Activated T-cell treated with anti-CD3 and anti-CD28 coated beads, Interleukin-2, amount 50 U/mL, for 24 hours (primary cell): ENCODE measurements at places on chromosomes 7 and 10.
A peak's percentile ranks its signal among the peaks of the same experiment; 100 is the strongest.

DNA sequence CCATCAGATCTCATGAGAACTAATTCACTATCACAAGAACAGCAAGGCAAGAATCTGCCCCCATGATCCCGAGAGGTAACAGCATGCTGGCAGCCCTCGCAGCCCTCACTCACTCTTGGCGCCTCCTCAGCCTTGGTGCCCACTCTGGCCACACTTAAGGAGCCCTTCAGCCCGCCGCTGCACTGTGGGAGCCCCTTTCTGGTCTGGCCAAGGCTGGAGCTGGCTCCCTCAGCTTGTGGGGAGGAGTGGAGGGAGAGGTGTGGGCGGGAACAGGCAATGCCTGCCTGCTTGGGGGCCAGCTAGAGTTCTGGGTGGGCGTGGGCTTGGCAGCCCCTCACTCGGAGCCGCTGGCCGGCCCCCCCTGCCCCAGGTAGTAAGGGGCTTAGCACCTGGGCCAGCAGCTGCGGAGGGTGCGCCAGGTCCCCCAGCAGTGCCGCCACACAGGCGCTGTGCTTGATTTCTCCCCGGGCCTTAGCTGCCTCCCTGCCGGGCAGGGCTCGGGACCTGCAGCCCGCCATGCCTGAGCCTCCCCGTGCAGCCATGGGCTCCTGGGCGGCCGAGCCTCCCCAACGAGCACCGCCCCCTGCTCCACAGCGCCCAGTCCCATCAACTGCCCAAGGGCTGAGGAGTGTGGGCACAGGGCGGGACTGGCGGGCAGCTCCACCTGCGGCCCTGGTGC is 24.0 kb upstream of the ZNF438 start:
- DNase-seq, result no peak

DNA sequence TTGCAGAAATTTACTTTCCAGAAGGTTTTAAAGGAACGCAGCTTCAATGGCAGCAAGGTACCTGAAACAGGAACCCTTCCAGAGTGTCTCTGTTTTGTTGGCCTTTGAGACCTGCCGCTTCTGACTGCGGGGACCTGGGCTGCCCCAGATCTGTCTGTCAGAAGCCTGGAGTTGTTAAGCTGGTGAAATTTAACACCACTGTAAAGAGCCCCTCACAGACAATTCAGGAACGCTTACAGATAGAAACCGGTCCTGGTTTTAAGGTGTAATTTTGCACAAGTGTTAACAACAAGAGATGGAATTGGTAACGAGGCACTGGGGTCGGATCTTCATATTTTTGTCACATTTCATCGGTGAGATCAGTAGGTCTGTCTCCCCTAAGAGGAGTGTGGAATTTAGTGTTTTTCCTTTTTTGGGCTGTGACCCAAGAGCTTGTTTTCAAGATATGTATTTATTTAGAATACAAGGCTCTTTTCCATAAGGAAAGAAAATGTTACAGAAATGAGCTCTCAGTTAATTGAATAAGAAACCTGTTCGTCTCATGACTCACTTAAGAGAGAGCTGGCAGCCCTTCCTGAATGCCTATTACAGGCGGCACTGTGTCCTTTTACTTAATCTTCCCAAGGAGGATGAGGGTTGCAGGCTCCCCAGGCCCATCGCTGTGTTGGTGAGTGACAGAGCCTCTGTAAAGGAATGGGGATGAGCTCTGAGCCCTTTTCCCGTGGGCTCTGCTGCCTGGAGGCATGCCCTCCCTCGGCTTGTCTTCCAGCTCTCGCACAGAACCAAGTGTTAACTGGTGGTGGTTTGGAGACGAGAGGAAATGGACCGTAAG is 168.7 kb downstream of the CUX1 start:
- DNase-seq, result no peak

DNA sequence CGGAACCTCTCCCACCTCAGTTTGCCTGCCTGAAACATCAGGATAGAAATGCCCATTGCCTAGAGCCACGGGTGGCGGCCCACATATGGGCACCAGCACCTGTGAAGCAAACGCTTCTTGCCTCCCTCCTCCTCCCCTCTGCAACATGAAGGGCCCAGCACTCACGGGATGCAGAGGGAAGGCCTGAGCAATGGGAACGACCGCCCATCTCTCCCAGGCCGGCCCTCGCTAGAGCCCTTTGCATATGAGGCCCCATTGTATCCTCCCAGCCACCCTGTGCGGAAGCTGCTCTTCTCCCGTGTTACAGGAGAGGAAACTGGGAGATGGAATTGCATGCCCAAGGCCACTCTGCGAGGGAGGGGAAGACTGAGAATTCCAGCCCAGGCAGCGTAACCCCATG is 88.2 kb downstream of the RGS10 start:
- no peak for DNase-seq

GRCh38 chr10:15719049-15719898 is 448 bp downstream of the ITGA8 start:
- DNase-seq, result no peak

GRCh38 chr10:73965890-73966768 is 31.8 kb upstream of the VCL start:
- no peak for DNase-seq

- no peak for DNase-seq
These were observed 297.9 kb upstream of the NFE2L3 start for GRCh38 chr7:25854059-25854458.

GRCh38 chr10:81309041-81309552 is 565.9 kb upstream of the NRG3 start:
- DNase-seq, result no peak

- no peak for DNase-seq
These were observed 25.8 kb upstream of the PLPP4 start for GRCh38 chr10:120431251-120431651.

GRCh38 chr7:73638911-73639310 is 14.6 kb upstream of the MLXIPL start:
- no peak for DNase-seq

- DNase-seq, result no peak
These were observed 61.7 kb downstream of the DAGLB start for GRCh38 chr7:6385909-6386560.

GRCh38 chr7:135645296-135645904 is 16.9 kb upstream of the STMP1 start:
- no peak for DNase-seq

DNA sequence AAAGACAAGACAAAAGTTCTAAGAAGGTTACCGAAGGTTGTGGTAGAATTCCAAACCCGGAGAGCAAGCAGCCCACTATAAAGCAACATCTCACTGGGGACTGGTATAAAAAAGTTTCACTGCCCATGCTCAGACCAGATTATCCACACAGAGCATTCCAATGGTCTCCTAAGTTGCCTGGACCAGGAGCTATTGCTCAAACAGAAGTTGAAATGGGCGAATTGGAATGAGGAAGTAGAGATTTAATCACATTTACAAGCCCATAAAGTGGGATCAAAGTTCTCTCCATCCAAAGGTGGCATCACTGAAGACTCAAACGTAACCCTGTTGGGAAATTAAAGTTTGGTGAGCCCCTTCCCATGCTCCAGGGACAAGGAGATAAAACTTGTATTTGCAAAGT is 19.8 kb downstream of the OR2F1 start:
- no peak for DNase-seq

DNA sequence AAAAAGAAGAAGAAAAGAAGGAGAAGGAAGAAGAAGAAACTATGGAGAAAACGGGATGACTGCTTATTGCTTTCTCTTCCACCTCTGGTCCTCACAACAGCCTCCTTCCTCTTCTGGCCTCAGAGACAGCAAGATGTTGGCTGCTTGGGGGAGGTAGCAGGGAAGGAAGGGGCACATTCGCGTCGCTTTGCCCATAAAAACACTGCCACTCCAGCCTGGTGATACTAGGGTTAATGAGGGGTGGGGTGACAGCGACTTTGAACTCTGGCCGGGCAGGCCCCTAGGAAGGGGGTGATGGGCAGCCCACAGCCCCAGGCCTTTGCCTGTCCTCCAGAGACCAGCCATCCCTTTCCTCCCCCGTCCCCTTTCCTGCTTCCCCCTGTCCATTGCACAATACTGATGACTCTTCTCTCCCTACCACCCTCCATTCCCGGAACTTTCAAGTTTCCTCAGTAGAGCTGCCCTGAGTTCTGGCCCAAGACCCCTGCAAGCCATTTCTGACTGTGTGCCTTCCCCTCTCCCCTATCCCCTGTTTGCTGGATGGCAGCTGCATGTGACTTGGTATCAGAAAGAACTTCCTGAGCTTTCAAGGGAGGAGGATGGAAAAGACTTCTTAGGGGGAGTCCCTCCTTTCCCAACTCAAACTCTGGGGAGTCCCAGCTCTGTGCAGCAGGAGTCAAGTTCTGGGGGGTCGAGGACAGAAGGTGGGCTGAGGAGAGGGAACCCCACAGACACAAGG is 2.2 kb upstream of the CUEDC2 start:
- DNase-seq, result no peak

GRCh38 chr10:11037991-11038390 is 20.3 kb downstream of the CELF2 start:
- DNase-seq, result no peak

GRCh38 chr10:26169466-26169865 is 47.1 kb upstream of the GAD2 start:
- DNase-seq, result no peak

DNA sequence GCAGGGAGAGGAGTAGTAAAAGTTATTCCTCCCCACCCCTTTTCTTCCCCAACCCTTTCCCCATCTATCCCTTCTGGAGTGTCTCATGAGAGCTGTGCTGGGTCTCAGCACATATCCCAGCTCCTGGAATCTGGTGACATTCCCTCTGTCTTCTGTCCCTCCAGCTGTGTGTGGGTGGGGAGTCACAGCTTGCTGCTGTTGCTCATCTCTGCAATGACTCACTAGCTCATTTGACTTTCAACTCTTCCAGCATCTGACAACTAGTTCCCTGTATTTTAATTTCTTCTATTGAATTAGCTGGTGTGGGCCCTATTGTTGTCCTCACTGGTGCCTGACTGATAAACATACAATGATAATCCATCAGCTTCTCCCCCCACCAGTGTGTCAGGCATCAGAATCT is 198.9 kb upstream of the AUTS2 start:
- no peak for DNase-seq

- DNase-seq, result no peak
These were observed 494.9 kb upstream of the PODXL start for GRCh38 chr7:132051311-132051710.

- no peak for DNase-seq
These were observed 283.0 kb upstream of the AOAH start for GRCh38 chr7:37007268-37007667.

- DNase-seq, result no peak
These were observed 43.6 kb upstream of the CDK14 start for GRCh38 chr7:90552521-90552920.

GRCh38 chr7:147412782-147413556 is 1177.6 kb upstream of the C7orf33 start:
- DNase-seq, result no peak

DNA sequence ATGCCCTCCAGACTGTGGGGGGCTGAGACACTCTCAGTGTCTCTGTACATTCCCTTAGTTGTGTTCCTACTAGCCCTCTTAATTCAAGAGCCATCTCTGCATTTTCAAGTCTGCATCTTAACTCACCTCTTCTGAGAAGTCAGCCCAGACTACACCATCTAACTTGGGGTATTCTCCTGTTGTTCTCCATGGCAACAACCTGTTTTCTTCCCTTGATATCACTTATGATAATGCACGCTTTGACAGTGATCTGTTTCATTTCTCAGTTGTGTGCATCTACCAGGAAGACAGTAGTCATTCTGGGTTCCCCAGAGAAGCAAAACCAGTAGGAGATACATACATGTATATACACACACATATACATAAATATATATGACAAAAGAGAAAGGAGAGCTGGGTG is 707.3 kb upstream of the IGFBP3 start:
- no peak for DNase-seq

DNA sequence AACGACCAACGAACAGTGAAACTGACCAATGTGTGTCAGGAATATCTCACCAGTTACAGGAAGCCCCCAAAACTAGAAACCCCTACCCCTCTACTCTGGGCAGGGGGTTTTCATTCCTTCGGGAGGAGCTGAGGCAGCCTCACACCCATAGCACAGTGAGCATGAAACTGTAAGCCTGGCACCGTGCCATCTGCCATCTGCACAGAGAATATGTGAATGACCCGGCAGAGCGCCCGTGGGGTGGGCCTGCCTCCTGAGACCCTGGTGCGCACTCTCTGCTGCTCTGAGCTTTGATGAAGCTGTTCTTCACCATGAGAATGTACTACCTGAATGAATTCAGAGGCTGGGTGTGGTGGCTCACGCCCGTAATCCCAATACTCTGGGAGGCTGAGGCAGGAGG is 27.1 kb downstream of the DAGLB start:
- DNase-seq, result no peak

DNA sequence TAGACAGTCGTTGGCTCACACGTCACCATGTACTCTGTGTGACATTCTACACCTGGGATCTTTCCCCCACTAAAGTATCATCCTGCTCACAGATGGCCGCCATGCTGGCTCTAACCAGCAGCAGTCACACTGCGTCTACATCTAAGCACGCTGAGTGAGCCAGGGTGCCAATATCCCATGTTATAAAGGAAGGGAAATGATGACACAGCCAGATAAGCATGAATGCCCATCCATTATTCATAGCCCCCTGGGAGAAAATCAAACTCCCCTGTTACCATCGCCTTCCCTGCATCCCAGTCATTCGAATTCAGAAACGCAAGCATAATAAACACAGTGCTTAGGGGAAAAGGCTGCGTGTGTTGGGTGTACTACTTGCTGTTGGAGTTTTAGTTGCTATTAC is 698.2 kb upstream of the AUTS2 start:
- no peak for DNase-seq

DNA sequence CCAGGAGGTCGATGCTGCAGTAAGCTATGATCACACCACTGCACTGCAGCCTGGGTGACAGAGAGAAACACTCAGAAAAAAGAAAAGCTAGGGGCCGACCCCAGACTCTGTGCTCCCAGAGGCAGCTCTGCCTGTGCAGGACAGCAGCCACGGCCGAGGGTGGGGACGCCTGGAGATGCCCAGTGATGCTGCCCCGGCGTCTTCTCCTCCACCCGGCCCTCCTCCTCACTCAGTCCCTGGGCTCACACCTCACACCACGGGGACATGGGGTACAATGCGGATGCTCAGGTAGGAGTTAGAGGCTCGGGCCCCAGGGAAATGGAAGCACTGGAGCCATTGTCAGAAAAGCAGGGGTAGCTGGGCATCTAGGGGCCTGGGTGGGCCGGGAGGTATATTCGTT is 46.3 kb upstream of the ELFN1 start:
- DNase-seq, result no peak

DNA sequence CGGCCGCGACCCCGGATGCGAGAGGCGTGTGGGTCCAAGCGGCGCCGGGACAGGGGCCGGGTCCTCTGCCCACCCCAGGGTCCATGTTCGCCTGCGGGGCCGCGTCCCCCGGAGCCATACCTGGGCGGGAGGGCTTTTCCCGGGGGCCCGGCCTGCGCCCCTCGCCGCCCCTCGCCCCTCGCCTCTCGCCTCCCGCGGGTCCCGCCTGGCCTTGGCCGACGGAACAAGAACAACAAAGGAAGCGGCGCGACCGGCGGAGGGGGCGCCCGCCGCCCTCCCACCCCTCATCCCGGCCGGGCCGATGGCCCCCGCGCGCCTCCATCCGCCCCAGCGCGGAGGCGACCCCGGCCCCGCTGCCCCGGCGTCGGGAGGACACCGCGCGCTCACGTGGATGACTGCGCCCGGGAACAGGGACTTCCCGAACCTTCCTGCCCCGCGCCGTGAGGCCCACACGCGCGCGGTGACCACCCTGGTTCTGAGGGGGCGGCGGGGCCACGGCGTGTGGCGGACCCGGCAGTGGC is 348.2 kb downstream of the DNAJB6 start:
- DNase-seq, result peak; percentile 20
